ENCODE measurements at places on chromosomes 4 and X.
A peak's percentile ranks its signal among the peaks of the same experiment; 100 is the strongest.

DNA sequence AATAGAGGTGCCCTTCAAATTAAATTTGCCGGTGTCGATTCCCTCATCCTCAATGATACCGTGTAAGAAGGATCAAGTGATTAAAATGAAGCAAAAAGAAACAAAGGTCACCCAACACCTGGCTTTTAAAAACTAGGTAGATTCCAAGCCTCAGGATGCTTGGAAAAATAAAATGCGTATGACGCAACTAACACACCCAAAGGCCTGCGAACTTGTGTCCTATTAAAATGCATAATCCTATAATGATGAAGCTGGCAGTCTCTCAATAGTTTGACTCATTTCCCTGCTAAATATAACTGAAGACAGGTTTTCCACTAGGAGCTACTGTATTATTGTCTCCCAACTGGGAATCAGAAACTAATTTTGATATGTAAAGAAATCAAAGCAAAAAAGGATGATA is 263.2 kb downstream of the DHX15 start:
- DNase-seq, result no peak

DNA sequence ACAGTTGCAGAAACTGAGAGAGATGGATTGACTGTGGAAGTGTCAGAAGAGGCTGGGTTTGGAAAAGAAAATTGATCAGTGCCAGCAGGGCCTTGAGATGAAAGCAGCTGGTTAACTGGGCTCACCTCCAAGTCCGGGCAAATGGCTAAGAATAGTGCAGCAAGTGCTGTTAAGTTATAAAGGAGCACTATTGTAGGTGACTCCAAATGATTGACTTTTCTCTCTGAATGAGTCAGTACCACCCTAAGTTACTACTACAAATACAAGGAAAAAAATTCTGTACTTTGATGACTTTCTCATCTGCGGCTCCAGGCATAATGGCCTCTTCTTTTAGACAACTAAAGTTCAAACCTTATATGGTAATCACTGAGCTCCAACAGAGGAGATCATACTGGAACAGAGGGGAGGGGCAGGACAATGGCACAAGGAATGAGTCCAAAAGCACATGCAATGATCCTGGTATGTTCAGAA is 733.4 kb upstream of the INTU start:
- no peak for DNase-seq

GRCh38 chr4:42357325-42357724 is 40.0 kb upstream of the SHISA3 start:
- DNase-seq, result no peak

- no peak for DNase-seq
These were observed 27.5 kb upstream of the PDGFC start for GRCh38 chr4:156999175-156999517.

DNA sequence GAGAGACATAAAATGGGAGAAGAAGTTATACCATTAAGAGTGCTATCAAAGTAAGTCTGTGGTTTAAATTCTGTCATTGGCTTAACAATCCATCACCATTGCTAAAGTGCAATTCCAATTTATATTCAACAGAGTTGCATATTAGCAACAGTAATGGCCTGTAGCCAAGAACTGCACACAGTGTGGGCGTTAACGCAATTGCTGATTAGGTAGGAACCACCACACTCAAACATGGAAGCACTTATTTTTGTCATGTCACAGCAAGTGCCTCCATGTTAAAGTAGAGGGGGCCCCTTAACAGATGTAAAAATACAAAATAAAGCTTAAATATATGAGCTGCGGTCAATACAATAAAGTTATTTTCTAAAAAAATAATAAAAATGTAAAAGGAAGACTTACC is 10.8 kb downstream of the LARP7 start:
- DNase-seq, result no peak

DNA sequence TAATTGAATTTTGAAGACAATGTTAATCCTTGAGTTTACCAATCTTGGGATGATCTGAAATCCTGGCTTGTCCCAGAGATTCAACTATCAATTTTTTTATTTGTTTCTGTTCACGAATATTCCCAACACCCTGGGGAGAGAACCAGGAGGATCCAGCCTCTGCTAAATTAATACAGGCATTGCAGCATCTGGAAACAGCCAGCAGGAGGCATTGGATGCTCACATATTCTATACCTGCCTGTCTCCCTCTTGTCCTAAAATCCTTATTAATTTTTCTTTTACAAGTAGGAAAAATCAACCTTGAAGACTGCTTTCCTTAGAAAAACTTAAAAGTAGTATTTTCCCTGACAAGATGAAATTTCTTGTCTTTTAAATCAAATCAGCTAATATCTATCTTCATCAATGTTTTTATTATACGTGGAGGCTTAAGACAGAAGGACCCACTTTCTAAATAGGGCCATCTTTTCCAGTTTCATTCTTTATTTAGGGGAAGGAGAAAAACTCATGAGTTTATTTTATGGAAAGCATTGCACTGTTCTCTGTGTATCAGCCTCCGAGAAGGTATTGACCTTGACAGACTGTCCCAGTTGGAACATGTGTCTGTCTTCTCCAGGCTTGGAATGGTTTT is 102.4 kb downstream of the CLNK start:
- peak; percentile 10 for DNase-seq
